ENCODE measurements at places on chromosomes 7 and 10. TPM values are rescaled to one million over a fixed set of nuclear protein-coding genes. Genes with fewer than 3 reads are reported as not detected.
A peak's percentile ranks its signal among the peaks of the same experiment; 100 is the strongest.

SPDYE9 gene
- total RNA-seq = not detected

FBXO24 gene
- 1.2 TPM for total RNA-seq

GTF2IRD1 gene
- 1.3 TPM for total RNA-seq

ITIH5 gene
- not detected for total RNA-seq

GRCh38 chr10:5775685-5776084 is 37.5 kb downstream of the GDI2 start:
- peak; percentile 79 for DNase-seq

DNA sequence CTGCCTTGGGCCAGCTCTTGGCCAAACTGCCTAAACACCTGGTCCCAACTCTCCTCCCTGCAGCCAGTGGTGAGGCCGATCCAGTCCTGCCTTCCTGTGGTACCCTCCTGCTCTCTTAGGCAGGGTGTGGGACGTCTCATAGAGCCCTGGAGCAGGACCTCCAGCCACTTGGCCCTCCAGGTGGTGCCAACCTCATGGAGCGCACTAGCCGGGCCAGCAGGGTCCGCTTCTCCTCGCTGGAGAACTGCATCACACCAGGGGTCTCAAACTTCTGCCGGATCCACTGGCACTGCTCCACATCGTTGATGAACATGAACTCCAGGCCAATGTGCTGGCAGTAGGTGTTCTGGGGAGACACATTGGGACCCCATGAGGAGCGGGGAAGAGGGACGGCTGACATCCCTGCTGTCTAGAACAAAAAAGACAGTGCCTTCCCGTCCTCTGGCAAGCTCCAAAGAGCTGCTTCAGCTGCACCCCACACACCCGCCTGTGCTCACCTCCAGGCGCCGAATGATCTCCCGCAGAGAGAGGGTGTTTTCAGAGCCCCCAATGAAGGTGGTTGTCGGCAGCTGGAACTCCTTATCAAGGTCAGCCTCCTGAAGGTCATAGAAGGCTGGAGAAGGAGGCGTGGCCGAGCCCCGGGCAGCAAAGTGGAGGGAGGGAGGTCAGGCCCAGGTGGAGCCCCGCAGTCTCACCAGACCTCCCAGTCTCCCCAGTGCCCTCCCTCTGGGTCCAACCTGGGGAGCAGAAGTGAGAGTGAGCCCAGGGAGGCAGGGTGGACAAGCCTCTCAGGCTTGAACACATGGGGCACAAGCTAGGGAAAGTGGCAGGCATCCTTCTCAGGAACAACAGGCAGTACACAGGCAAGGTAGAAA is 10.2 kb downstream of the OGDHL start:
- no peak for DNase-seq

DNA sequence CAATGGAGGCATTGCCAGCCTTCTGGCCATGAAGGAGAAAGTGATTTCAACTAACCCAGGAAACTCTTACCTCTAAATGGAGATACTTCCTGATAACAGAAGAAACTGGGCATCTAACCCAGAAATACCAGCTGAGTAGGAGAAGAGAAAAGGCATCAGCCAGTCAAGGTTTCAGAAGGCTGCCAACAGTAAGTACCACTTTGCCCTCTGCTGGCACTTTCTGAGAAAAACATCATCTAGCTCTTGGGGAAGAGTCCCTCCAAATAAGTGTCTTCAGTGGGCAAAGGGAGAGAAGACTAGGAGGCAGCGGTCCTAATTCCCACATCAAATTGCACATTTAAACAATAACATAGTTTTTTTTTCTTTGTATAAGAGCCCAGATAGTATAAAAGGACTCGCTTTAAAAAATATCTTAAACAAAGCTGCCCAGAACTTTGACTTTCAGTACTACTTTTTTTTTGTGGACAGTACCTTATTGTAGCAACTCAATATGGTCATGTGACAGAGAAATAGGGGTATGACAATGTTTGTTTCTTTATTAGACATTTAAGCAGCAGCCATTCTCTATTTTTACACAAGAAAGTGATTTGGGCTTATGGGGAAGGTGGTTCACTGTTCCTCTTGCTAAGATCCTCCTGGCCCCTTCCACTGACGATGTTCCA is 157.3 kb downstream of the CTTNBP2 start:
- DNase-seq = no peak

DNA sequence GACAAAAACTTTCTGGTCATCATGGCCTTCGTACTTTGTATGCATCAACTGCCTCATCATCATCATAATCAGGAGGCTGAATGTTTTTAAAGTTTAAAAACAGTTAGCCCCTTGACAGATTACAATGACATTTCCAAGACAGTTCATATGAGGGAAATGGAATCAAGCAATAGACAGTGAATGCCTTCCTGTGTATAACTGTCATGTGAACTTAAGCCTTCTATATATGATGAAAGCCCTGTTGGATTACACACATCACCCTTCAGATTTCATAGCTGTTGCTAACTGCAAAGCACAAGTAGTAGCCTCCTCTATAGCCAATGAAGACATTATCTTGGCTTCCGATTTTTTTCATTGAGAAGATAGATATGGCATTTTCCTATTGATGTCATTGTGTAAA is 154.0 kb downstream of the PLXDC2 start:
- DNase-seq = no peak

- DNase-seq = no peak
Measured at GRCh38 chr7:156969972-156970420, 20.5 kb downstream of the NOM1 start.

DNA sequence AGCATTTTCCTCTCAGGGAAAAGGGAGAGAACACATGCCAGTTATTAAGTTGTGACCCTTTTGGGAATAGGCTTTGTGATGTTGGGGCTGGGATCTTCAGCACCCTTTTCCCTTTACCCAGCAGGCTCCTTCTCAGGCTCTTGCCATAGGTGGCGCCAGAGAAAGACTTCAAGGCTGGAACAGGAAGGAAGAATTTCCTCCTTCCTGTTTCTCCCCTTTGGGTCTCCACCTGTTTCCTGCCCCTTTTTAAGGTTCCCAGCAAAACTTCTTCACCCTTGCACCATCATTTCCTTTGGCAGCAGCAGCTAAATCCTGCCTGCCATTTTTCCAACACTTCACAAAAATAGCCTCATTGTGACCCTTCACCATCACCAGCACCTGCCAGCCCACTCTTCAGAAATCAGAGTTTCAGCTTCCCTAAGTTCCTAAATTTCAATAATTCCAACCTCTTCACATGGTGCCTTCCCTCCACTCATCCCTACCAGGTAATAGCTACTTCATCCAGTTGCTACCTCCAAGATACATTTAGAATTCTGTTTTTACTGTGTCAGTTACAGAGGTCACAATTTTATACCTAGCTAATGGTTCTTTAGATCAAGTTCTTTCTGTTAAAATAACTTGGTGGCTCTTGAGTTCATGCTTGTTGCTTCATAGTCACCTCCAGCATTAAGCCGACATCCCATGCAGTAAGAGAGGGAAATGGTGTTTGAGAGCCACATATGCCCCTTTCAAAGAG is 22.4 kb upstream of the FOXK1 start:
- no peak for DNase-seq

DNA sequence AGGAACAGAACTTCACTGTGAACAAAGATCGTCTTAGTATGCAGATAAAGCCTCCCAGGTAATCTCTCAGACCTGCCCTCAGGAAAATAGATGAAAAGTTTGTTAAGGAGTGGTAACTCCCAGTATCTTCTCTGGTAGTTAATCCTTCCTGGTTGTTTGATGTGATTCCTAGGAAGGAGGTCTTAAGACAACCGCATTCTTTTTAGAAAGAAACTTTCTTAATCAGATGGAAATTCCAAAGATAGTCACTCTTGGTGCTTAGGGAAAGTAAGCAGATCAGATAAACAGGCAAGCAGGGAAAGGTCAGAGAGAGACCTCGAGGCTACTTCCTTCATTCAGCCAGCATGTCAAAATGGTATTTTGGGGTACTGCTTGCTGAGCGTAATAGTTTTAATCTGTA is 30.5 kb upstream of the ARMC3 start:
- DNase-seq = no peak

GRCh38 chr7:95690367-95690947 is 81.9 kb upstream of the DYNC1I1 start:
- no peak for DNase-seq

DNA sequence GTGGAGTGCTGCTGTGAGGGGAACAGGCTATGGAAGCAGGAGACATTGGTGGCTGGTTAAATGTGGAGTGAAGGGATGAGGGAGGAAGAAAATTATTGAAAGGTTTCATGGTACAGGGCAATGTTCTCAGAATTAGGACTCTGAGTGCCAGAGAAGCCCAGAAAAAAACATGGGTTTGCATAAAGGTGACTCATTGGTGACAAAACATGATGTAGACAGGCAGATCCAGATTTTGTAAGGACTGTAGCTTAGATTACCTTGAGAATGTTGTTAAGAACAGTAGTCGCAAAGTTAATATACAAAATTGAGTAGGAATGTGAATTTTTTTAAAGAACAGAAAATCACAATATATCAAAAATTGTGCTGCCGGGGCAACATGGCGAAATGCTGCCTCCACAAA is 134.9 kb upstream of the ZNF438 start:
- DNase-seq = no peak

- no peak for DNase-seq
Measured at GRCh38 chr10:681670-682318, 7.7 kb downstream of the DIP2C start.
